ENCODE measurements at places on chromosomes 5 and 9.

- no peak for DNase-seq
Measured at GRCh38 chr5:170444181-170444580, 55.0 kb upstream of the KCNMB1 start.

GRCh38 chr5:150567031-150567717 is 59.2 kb downstream of the NDST1 start:
- DNase-seq = no peak

GRCh38 chr5:61329550-61330128 is 2.4 kb upstream of the ZSWIM6 start:
- no peak for DNase-seq

DNA sequence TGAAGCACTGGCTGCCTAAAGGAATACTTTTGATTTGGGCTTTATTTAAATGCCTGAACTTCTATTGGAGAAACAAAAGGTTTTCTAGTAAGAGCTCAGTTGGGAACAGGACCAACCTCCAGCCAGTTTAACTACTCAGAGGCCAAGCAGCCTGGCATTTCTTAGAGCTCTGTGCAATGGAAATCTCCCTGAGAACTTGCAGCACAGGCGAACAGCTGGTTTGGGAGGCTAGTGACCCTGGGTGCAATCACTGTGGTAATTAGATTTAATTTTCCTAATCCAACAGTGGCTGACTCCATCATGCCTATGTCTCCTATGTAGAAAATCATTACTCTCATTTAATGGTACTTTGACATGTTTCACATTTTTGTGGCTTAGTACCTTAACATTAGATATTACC is 1.0 kb upstream of the CDH6 start:
- DNase-seq = no peak

DNA sequence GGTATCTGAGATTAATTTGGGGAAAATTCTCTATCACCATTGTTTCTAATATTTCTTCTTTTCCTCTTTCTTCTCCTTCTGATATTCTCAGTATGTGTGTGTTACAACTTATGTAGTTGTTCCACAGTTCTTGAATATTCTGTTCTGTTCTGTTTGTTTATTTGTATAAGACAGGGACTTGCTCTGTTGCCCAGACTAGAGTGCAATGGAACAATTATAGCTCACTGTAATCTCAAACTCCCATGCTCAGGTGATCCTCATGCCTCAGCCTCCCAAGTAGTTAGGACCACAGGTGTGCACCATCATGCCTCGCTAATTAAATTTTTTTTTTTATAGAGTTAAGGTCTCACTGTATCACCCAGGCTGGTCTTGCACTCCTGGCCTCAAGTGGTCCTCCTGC is 145.8 kb upstream of the TUT7 start:
- no peak for DNase-seq

- no peak for DNase-seq
Measured at GRCh38 chr9:80797831-80798688, 891.3 kb downstream of the TLE1 start.

DNA sequence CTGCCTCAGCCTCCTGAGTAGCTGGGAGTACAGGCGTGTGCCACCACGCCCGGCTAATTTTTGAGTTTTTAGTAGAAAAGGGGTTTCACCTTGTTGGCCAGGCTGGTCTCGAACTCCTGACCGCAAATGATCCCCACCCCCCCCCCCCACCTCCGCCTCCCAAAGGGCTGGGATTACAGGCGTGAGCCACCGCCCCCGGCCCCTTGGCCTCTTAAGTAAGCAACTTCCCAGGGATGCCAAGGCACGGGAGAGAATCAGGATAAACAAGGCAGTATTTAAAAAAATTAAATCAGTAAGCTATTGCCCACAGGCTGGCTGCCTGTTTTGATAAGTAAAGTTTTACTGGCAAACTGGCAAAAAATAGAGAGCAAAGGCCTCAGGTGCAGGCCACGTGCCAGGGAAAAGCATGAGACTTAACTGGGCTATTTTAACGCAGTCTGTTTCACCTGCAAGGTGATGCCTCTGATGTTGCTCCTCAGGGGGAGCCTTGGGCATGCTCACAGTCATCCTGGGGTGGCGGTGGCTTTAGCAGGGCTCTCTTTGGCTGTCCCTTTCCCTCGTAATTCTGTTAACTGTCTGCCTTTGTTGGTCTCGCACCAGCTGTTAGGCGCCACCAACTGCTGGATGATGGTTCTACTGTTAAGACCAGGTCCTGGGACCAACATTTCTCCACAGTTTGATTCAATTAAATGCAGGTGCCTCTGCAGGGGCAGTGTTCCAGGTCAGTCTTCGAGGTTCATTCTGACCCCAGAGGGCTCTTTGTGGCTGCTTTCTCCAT is 19.4 kb upstream of the RNF130 start:
- no peak for DNase-seq

- no peak for DNase-seq
Measured at GRCh38 chr9:111957856-111958631, 61.4 kb downstream of the UGCG start.

DNA sequence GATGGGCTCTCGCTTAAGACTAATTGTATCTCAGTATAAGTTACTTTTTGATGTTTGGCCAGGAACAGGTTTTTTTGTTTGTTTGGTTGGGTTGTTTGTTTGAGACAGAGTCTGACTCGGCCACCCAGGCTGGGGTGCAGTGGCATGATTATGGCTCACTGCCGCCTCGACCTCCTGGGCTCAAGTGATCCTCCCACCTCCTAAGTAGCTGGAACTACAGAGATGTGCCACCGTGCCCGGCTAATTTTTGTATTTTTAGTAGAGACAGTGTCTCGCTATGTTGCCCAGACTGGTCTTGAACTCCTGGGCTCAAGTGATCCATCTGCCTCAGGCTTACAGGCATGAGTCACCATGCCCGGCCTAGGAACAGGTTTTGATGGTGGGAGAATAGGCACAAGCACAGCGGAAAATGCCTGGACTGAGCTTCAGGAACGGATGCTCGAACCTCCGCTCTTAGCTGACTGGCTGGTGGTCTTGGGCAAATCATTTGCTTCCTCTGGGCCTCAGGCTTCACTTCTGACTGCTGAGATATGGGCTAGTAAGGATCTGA is 11.4 kb upstream of the SYNPO start:
- no peak for DNase-seq

DNA sequence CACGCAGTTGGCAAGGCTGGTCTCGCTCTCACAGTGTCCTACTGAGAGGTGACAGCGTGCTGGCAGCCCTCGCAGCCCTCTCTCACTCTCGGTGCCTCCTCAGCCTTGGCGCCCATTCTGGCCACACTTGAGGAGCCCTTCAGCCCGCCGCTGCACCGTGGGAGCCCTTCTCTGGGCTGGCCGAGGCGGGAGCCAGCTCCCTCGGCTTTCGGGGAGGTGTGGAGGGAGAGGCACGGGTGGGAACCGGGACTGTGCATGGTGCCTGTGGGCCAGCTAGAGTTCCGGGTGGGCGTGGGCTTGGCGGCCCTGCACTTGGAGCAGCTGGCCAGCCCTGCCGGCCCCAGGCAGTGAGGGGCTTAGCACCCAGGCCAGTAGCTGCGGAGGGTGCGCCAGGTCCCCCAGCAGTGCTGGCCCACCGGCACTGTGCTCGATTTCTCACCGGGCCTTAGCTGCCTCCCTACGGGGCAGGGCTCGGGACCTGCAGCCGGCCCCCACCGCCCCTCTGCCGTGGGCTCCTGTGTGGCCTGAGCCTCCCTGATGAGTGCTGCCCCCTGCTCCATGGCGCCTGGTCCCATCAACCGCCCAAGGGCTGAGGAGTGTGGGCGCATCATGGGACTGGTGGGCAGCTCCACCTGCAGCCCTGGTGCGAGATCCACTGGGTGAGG is 15.7 kb upstream of the RNF180 start:
- DNase-seq = no peak

DNA sequence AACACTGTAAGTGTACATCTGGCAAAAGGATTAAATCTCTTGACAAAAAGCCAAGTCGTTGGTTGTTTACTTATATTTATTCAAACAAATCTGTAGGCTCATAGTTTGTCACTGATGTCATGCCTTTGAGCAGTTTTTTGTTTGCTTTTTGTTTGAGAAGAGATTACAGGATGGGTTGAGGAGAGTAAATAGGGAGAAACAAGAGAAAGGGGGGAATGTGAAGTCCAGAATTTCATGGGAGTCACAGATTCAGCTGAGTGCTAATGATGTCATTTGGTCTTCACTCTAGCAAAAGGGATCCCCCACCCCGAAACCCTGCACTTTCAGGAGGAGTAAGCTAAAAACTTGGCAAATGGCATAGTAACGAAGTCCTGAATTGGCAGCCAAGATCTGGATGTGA is 337.4 kb downstream of the GLIS3 start:
- no peak for DNase-seq

- no peak for DNase-seq
Measured at GRCh38 chr9:13432904-13433303, 153.4 kb upstream of the MPDZ start.

GRCh38 chr5:177373806-177374205 is 10.4 kb upstream of the SLC34A1 start:
- DNase-seq = no peak

DNA sequence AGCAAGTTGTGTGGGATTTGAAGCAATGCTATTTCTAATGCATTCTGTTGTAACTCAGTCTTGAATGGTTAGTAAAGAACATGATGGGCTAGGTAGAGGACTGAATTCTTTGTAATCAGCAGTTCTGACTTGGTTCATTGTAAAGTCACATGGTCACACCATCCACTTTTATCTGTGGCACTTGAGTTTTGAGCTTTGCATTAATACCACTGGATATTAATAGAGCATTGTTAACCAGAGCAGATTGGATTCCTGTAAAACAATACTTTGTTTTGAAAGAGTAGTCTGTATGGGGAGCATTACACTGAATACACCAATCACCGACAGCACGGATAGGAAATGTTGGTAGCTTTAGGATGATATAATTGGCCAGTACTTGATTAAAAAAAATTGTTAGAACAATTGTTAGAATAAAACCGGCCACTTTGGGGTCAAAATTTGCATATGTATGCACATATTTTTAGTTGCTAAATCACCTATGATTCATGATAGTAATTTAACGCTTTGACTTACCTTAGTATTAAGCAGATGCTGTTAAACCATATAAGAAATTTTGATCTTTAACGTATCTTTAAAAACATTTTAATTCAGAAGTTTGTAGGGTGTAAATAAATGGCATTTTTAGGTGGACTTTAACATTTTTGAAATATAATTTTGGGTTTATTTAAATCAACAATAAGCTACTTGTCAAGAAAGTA is 17.4 kb downstream of the SLC12A2 start:
- no peak for DNase-seq

- no peak for DNase-seq
Measured at GRCh38 chr5:90939211-90939610, 380.6 kb downstream of the ADGRV1 start.

DNA sequence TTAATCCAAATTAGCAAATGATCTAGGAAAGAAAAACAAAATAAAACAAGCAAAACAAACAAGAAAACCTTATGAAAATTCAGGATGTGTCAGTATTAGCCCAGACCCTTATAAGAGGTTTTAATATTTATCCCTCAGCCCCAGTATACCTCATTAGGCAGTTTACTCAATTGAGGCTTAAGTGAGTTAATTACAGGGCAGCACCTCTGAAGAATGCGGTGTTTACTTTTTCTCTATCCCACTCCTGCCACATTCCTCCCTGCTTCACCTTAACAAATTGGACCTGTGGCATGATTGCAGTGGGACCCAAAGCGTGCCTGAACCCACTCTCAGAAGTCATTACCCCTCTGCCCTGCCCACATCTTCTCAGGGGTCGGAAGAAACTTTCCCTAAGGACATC is 67.1 kb downstream of the SIL1 start:
- DNase-seq = no peak

- no peak for DNase-seq
Measured at GRCh38 chr5:77449277-77449676, 42.8 kb downstream of the WDR41 start.

DNA sequence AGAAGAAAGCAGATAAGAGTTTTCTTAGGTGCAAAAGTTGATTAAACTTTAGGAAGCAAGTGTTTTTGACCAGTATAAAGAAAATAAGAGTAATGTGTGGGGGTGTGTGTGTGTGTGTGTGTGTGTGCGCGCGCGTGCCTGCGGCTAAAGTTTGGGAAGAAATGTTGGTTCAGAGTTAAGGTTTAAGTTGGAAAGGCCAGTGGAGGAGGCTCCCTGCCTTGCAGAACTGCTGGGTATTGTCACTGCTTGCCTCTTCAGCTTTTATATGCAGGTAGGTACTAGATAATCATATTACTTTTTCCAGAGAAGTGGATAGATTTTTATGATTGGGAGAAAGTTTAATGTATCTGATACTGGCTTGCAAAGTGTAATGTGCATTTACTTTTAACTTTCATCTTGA is 2.0 kb downstream of the PIK3R1 start:
- no peak for DNase-seq

DNA sequence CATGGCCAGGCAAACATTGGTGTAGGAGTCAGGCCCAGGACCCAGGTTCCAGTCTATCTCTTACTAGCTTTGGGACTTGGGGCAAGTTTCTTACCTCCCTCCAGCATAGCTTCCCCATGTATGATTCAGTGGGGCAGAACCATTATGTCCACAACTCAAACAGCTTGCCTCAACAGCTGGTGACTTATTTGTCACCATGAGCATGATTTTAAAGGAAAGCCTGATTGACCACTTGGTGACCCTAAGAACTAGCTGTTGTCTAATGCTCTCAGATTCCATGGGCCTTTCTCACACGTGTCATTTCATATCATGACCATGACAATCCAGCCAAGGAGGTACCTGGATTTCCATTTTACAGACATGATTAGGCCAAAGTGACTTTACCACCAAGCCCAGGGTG is 126.4 kb downstream of the TTLL11 start:
- DNase-seq = no peak

Data from stimulated activated naive CD4-positive, alpha-beta T cell treated with Interleukin-2 at 50 U/mL for 16 hours (primary cell).